ENCODE measurements at places on chromosomes 11 and 22.

DNA sequence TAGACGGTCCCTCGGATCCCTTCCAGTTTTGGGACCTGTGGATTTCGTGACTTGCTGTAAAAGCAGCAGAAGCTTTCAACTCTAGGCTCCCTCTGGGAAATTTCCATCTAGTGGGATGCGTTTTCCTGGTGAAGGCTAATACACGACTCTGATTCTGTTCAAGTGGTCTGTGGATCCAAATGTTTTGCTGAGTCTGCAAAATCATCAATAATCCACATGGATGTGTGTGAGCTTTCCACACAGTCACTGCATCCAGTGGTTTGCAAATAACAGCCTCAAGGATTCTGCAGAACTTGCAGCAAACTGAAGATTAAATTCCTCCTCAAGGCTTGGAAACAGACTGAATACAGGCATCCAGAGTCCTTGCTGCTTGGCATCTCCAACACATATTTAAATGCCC lies 12.2 kb upstream of the DDB2 start:
- DNase-seq, result no peak

GRCh38 chr22:29689206-29689879 lies 30.5 kb upstream of the CABP7 start:
- DNase-seq, result no peak

GRCh38 chr22:19477321-19478044 lies 1.5 kb downstream of the UFD1 start:
- DNase-seq, result no peak

DNA sequence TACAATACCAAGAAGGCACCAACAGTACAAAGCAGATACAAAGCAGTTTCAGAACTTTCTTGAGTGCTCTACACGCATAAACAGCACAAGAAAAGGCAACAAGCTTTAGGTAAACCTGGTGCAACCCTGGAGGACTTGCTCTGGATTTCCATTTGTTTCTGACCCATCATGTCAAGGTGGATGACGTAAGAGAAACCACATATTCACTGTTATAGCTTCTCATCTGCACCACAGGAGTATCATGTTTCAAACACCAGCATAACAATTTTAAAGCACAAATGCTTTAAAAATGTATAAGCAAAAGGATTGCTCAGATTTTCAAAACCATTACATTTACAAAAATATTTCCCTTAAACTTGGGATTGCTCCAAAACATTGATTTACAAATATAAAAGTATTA lies 25.0 kb upstream of the YPEL1 start:
- no peak for DNase-seq

GRCh38 chr11:123469089-123469488 lies 39.0 kb downstream of the GRAMD1B start:
- no peak for DNase-seq

- no peak for DNase-seq
Measured at GRCh38 chr22:33400061-33400840, 342.1 kb upstream of the SYN3 start.
